ENCODE measurements at places on chromosomes 6 and 20. TPM values are rescaled to one million over a fixed set of nuclear protein-coding genes. Genes with fewer than 3 reads are reported as not detected.

- peak; percentile 61 for DNase-seq
- no peaks in the 10 kb centered on the region for H3K4me1 ChIP-seq
Observed at GRCh38 chr6:77368660-77369313, 94.5 kb downstream of the HTR1B start.

- no peak overlapping the region for H3K4me3 ChIP-seq
- H3K27ac ChIP-seq = no peak overlapping the region
- no peak for DNase-seq
- H3K4me1 ChIP-seq = no peaks in the 10 kb centered on the region
- no peaks in the 10 kb centered on the region for H3K36me3 ChIP-seq
Observed at GRCh38 chr20:39800111-39800510, 838.0 kb downstream of the DHX35 start.

Gene PRDM13
- not detected for total RNA-seq

GRCh38 chr6:82353848-82354247 is 9.8 kb upstream of the TPBG start:
- H3K4me3 ChIP-seq = no peak overlapping the region
- no peak for DNase-seq
- H3K4me1 ChIP-seq = no peaks in the 10 kb centered on the region
- no peaks in the 10 kb centered on the region for H3K27me3 ChIP-seq
- H3K27ac ChIP-seq = no peak overlapping the region

- DNase-seq = no peak
- H3K27ac ChIP-seq = no peak overlapping the region
- no peaks in the 10 kb centered on the region for H3K27me3 ChIP-seq
- H3K36me3 ChIP-seq = no peaks in the 10 kb centered on the region
- H3K4me1 ChIP-seq = no peaks in the 10 kb centered on the region
Observed at GRCh38 chr6:124389127-124389526, 573.1 kb upstream of the RNF217 start.

DNA sequence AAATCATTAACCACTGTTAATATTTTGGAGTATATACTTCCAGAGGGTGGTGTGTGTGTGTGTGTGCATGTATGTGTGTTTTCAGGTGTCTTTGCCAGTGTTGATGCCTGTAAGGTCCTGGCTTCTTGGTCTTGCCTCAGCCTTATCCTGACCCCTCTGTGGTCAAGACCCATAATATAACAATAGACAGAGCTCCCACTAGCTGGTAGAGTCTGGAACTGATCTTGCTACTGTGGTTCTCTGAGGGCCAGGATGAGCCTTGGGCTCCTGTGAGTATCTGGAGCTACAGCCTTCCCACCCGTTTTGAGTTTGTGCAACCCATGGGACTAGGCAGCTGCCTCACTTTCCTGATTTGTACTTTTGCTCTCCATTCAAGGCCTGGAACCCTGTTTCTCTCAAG is 191.0 kb downstream of the IBTK start:
- H3K4me1 ChIP-seq = no peaks in the 10 kb centered on the region
- H3K27me3 ChIP-seq = no peaks in the 10 kb centered on the region
- DNase-seq = no peak
- H3K4me3 ChIP-seq = no peak overlapping the region

DNA sequence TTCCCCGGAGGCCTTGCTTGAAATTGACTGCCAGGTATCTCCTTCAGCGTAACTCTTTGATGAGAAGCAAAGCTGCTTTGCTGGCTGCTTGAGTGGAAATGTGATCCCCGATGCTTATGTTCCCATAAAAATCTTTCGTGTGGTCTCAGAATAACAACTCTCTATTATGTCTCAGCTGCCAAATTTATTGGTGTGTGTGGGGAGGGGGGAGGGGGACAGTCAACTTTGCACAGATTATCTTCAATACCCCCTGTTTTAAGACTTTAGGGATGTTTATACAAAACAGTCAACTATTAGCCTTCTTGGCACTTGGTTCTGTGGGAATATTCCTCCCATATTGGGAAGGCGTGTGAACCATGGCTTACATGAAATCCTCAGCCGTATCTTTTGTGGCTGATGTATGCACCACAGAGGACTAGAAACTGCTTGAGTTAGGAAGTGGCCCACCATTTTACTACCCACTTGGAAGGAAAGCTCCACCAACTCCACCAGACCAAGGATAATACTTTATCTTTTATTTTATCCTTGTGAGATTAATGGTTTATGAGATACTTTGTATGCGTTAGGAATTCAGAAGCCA is 101.5 kb upstream of the SLC24A3 start:
- no peaks in the 10 kb centered on the region for H3K27me3 ChIP-seq
- no peak overlapping the region for H3K27ac ChIP-seq
- H3K4me1 ChIP-seq = no peaks in the 10 kb centered on the region

DNA sequence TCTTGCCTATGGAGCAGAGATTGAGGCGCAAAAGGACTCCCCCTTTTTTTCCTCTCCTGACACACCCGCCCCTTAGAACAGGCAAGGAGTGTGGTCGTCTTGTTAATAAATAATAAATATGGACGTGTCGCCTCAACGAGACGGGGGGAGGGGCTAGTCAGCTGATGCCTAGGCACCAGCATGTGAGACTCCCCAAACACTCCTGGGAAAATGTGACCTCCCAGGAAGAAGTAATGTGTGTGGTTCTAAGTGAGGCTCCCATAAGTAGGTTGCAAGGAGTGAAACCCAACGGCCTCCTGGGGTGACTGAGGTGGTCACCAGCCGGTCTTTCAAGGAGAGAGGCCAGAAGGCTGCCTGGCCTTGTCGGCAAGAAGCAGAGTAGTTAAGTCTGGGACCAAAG is 1.1 kb upstream of the FAXC start:
- H3K27ac ChIP-seq = no peak overlapping the region
- peak; percentile 22 for DNase-seq
- no peaks in the 10 kb centered on the region for H3K36me3 ChIP-seq
- H3K4me3 ChIP-seq = no peak overlapping the region

DNA sequence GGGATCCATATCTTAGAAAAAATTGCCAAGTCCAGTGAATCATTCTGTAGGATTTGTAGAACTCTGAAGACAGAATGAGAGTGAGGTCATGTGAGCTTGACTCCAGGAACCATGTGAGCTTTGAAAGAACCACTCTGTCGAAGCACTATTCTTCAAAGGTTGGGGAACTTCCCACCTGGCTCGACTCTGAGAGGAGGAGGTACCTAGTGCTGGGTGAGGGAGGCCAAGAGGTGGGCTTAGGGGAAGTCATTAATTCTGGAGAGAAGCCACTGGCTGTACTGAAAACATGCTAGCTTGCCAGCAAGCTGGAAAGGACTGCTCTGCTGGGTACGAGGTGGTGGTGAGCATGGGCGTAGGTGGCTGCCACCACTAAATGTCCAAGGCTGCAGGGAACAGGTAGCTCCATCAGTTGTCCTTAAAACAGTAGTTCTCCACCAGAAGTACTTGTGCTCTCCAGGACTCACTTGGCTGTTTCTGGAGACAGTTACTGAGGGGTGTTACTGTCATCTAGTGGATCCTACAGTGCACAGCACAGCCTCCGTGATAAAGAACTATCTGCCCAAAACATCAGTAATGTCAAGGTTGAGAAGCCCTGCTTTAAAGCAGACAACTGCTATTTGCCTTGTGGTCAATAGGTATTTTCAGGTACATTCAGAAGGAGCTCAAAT is 34.7 kb upstream of the SYNJ2 start:
- no peaks in the 10 kb centered on the region for H3K36me3 ChIP-seq
- no peak overlapping the region for H3K4me3 ChIP-seq
- no peak overlapping the region for H3K27ac ChIP-seq

DNA sequence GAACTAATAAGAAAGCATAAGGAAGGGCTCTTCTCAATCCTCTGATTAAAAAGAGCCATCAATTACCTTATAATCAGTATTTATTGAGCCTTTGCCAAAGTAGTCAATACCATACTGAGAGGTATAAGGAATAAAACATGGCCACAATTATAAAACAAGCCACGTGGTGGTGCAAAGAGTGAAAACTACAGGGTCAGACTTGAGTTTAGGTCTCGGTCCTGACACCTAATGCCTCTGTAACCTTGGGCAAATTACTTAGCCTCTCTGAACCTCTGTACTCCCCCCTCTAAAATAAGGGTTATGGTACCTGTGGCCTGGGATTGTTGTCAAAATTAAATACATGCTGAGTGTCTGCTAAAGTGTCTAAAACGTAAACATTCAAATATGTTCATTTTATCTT is 11.8 kb downstream of the TRIM10 start:
- H3K27me3 ChIP-seq = no peaks in the 10 kb centered on the region
- H3K4me1 ChIP-seq = no peaks in the 10 kb centered on the region
- no peak overlapping the region for H3K4me3 ChIP-seq
- H3K27ac ChIP-seq = no peak overlapping the region
- DNase-seq = no peak

Gene DXO
- 16.1 TPM for total RNA-seq

- H3K36me3 ChIP-seq = peaks cover 9% of the 10 kb centered on the region
- no peak for DNase-seq
- peak overlapping the region; percentile 62 for H3K4me3 ChIP-seq
- H3K27ac ChIP-seq = peak overlapping the region; percentile 92
- no peaks in the 10 kb centered on the region for H3K27me3 ChIP-seq
- peaks cover 15% of the 10 kb centered on the region for H3K4me1 ChIP-seq
Observed at GRCh38 chr6:33323623-33323948, 6.0 kb upstream of the ZBTB22 start.

Gene ZBTB46
- 2.1 TPM for total RNA-seq

Gene KHDC1L
- total RNA-seq = not detected

DNA sequence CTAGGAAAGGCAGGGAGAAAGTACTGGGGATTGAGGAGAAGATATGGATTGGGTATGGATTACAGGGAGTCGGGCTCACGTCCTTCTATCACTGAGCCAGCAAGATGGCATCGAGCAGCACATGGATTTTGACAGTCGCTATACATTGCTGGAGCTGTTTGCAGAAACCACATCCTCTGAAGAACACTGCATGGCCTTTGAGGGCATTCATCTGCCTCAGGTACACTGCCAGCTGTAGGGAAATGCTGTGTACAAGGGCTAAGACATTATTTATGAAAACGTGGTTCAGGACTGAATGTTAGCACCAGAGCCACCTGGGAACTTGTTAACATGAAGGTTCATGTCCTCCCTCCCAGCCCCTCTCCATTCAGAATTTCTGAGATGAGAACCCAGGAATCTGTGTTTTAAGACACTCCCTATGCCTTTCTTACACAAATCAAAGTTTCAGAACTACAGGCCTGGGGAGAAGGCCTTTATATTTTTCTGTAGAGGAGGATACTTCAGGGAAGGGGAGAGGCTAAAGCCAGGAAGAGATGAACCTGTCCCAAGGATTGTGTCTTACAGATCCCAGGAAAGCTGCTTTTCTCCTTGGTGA is 3.5 kb downstream of the CUL9 start:
- no peak for DNase-seq
- no peak overlapping the region for H3K4me3 ChIP-seq
- no peaks in the 10 kb centered on the region for H3K36me3 ChIP-seq

Gene MAP7
- 74.3 TPM for total RNA-seq

DNA sequence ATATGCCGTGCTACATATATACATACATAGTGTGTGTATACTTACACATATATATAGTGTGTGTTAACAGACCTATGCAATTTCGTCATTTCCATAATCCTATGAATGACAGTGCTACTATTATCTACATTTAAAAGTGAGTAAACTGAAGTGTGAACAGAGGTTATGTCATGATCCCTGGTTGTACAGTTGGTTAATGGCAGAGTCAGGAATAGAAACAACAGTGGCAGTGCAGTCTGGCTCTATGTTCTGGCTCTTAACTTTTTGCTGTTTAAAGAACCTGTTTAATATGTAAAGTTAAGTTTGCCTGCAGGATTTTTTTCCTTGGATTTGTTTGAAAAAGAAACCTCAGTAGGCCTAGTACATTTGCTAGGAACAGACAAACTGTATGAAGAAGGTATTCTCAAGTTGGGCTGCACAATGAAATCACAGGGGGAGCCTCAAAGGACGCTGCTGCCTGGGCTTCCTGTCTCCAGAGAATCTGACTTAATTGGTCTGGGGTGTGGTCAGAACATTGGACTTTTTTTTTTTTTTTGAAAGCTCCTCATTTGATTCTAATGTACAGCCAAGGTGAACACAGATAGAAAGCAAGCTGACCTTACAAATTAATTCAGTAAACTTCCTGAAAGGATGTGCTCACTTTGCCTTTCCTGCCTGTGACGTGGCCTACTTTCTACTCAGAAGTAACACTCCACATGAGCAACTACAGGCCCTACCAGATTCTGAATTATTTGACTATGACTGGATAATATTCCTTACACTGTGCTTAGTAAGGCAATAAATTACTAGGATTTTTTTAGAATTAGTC is 29.4 kb downstream of the PLCB1 start:
- no peaks in the 10 kb centered on the region for H3K36me3 ChIP-seq
- no peak for DNase-seq
- no peak overlapping the region for H3K4me3 ChIP-seq

- DNase-seq = no peak
- no peaks in the 10 kb centered on the region for H3K27me3 ChIP-seq
- H3K27ac ChIP-seq = no peak overlapping the region
- no peaks in the 10 kb centered on the region for H3K36me3 ChIP-seq
- no peaks in the 10 kb centered on the region for H3K4me1 ChIP-seq
- no peak overlapping the region for H3K4me3 ChIP-seq
Observed at GRCh38 chr6:19613678-19614077, 223.5 kb upstream of the ID4 start.

Gene LY6G5B
- total RNA-seq = 4.4 TPM

DNA sequence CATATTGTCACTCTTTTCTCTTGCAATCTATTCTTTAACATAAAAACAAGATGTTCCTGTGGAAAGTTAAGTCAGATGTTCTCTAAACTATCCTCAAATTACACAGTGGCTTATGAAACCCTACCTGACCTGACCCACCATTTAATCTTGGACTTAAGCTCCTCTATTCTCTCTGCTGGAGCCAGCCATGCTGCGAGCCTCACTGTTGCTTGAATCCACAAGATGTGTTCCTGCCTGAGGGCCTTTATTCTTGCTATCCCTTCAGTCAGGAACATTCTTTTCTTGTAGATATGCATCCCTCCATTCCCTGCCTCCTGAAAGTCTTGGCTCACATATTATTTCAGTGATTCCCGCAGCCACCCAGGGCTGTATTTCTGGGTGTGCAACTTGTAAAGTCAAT is 283.2 kb downstream of the EPHA7 start:
- no peak overlapping the region for H3K27ac ChIP-seq
- no peaks in the 10 kb centered on the region for H3K27me3 ChIP-seq
- H3K4me1 ChIP-seq = no peaks in the 10 kb centered on the region
- no peaks in the 10 kb centered on the region for H3K36me3 ChIP-seq

Gene EPB41L1
- 40.3 TPM for total RNA-seq

GRCh38 chr6:169406804-169407203 is 153.2 kb upstream of the THBS2 start:
- H3K36me3 ChIP-seq = no peaks in the 10 kb centered on the region
- peak; percentile 4 for DNase-seq
- no peak overlapping the region for H3K27ac ChIP-seq
- H3K4me1 ChIP-seq = no peaks in the 10 kb centered on the region
- H3K27me3 ChIP-seq = no peaks in the 10 kb centered on the region

Gene PGC
- total RNA-seq = not detected
